Amniotic stem cell (primary cell): ENCODE measurements at places on chromosomes 5 and 9.

DNA sequence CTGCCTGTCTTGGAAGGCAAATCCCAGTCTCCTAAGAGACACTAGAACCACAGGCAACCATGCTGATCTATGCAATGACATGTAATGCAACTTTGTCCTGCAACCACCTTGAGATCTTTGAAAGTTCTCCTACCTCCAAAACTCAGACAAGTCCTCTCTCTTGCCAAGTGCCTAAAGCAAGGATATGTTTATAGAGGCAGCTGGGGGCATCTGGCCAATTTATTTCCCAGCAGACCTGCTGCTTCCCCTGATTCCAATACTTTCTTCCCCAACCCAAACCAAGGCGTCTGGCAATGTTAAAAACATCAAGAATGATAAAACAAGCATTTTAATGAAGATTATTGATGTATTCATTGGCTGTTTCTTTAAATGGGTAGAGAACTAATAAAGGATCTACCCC, 138.4 kb downstream of the DOCK8 start:
- no peak for DNase-seq

- no peak for DNase-seq
Observed at GRCh38 chr5:79577693-79578092, 34.5 kb upstream of the TENT2 start.

DNA sequence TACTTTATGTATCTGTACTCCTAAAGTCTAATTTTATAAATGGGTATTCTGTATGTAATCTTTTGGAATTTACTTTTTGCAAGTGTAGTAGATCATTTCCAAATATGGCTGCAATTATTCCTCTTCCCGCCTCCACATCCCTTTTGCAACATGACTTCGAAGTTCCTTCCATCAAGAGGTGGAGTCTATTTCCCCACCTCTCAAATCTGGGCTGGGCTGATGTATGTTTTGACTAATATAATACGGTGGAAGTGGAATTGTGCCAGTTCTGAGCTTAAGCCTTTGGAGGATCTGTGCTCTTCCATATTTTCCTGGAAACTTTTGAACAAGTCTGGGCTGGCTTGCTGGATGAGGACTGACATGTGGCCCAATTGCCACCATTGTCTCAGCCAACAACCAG, 155.9 kb downstream of the FGF18 start:
- DNase-seq = no peak

- DNase-seq = no peak
Observed at GRCh38 chr5:5505815-5506214, 83.3 kb downstream of the ICE1 start.

- no peak for DNase-seq
Observed at GRCh38 chr9:125415583-125416460, 154.2 kb downstream of the GAPVD1 start.

DNA sequence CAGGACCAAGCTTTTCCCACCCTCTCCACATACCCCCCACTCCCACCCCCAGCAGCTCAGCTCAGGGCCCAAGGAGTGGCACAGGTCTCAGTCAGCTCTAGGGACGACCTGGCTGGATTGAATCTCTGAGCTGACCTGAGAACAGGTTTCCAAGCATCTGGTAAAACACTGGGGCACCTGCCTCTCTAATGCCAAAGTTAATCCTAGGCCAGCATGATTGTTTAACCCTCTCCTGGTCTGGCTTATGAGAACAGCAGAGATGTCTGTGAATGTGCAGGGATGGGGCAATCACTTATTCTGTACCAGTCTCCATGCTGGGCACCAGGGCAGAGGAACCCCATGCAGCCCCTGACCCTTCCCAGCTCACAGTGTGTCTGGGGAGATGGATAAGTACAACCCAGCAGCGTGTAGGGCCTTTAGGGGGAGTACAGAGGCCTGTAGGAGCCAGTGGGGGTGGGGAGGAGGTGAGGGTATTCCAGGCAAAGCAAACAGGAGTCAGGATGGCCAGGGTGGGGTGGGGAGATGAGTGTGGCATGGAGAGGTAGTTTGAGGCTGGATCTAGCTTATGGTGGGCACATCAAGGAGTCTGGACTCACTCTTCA, 678 bp upstream of the KIF12 start:
- no peak for DNase-seq

DNA sequence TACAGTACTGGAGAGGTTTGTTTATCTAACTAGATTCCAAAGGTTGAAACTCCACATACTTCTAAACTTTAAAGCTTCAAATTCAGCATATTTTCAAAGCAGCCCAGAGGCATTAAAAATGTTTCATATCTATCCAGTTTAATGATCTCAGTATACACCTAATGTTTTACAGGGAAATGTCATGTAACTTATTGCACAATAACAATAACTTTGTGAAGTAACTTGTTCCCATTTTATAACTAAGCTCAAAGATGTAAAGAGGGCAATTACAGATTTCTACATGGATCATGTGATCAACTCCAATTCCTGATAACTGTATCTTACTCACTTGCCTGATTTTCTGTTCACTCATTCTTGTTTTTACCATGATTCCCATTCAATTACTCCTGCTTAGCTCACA, 610.0 kb downstream of the TAF11L14 start:
- DNase-seq = no peak

GRCh38 chr9:99445371-99445891, 223.3 kb downstream of the SEC61B start:
- peak; percentile 67 for DNase-seq
